ENCODE measurements at places on chromosomes 6 and 20.

DNA sequence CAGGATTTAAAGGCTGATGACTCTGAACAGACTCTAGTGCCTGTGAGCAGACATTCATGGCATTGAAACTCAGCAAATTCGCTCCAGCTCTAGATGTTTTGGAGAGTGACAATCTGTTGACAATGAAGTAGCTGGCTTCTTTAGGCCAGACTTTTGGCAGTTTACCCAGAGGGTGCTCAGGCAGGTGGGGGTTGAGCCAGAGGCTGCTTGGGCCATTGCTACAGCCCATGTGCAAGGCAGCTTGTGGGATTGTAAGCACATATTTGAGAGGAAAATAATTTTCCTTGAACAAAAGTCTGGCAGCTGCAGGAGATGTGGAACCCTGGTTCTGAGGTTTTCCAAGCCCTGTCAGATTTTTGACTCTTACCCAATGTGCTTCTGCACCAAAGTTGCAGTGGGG, 311.6 kb downstream of the CDC5L start:
- DNase-seq, result no peak

GRCh38 chr6:50716899-50717509, 3.7 kb downstream of the TFAP2D start:
- DNase-seq, result no peak

GRCh38 chr6:11389977-11390376, 147.6 kb upstream of the TMEM170B start:
- DNase-seq, result no peak

DNA sequence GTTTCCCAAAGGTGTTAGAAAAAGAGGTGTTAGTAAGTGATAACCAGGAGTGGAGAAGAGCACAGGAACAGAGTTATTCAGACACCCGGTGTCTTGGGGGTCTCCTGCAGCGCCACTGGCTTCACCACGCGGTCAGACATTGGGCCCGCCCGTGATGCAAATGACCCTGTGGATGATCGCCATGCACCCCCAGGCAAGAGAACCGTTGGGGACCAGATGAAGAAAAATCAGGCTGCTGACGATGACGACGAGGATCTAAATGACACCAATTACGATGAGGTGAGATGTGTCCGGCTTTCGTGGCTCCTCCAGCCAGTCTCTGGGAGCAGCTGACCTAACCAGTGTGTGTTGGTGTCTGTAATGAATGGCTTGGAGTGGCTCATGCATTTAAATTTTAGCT, 2.0 kb downstream of the PRPF6 start:
- no peak for DNase-seq

DNA sequence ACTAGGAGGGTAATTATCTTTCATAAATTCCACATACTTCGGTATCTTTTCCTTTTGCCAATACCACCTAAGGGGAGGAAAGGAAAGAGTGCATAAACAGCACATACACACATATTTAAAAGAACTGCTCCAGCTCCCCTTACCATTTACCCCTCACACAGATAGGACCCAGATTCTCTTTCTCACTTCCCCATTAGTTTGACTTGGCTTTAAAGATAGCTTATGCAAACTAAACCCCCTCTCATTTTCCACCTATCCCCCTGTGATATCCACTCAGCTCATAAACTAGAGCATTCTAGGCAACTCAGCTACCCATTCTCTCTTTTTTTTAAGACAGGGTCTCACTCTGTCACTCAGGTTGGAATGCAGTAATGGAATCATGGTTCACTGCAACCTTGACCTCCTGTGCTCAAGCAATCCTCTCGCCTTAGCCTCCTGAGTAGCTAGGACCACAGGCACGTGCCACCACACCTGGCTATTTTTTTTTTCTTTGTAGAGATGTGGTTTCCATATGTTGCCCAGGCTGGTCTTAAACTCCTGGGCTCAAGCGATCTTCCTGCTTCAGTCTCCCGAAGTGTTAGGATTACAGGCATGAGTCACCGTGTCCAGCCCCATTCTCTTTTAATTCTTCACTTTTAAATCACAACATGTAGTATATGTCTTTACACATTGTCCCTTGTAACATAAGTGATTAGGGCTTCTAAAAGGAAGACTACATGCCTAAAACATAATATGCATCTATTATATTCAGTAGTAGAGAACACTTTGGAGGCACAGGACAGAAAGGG, 4.0 kb downstream of the FUCA2 start:
- no peak for DNase-seq

GRCh38 chr6:35086636-35087360, 54.3 kb downstream of the TCP11 start:
- no peak for DNase-seq

- peak; percentile 80 for DNase-seq
These were observed 120.8 kb downstream of the BACH2 start for GRCh38 chr6:90175627-90176538.

DNA sequence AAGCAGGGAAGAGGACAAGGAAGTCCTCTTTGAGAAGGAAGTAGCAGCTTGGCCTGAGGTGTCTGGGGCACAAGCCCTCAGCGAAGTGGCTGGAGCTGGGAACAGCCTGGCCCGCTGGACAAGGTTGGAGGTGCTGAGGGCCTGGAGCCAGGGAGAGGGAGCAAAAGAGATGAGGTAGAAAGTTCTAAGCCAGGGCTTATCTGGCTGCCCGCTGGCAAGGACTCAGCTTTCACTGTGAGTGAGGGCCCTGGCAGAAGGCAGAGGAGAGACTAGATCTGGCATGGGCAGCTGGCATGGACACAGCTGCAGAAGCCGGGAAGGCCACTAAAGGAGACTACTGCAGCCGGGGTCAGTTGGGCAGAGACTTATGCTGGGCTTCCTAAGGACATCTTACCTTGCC, 21.8 kb upstream of the PCMTD2 start:
- no peak for DNase-seq

GRCh38 chr6:157170535-157170934, 152.8 kb downstream of the TMEM242 start:
- no peak for DNase-seq

DNA sequence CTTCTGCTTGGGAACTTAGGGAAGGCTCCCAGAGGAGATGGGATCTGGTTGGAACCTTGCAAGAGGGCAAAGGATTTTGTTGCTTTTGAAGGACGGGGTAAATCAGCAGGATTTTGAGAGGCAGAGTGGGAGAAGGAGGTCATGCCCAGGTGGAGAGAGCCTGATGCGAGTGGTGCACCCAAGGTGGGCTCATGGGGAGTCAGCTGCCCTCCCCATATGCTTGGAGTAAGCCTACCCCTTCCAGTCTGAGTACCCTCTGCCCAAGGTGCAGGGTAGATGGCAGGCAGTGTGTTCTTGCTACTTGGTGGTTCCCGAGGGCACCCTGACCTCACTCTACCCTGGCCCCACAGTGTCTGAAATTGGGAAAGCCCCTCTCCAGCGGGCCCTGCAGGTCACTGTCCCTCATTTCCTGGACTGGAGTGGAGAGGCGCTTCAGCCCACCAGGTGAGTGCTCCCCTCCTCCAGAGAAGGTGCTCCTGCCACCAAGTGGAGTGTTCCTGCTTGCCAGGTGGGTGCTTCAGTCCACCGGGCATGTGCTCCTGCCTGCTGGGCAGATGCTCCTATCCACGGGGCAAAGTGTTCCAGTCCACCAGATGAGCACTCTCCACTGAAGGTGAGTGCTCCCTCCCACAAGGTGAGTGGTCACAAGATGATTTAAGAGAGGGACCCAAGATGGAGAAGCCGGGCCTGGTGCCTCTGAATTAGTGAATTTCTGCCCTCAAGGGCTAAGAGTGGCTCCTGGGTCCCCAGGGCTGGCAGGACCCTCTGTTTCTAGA, 3.4 kb downstream of the BPIFB2 start:
- no peak for DNase-seq

GRCh38 chr6:3013486-3013885, 13.8 kb downstream of the NQO2 start:
- no peak for DNase-seq

- DNase-seq, result no peak
These were observed 8.6 kb downstream of the OR10C1 start for GRCh38 chr6:29447670-29448069.

DNA sequence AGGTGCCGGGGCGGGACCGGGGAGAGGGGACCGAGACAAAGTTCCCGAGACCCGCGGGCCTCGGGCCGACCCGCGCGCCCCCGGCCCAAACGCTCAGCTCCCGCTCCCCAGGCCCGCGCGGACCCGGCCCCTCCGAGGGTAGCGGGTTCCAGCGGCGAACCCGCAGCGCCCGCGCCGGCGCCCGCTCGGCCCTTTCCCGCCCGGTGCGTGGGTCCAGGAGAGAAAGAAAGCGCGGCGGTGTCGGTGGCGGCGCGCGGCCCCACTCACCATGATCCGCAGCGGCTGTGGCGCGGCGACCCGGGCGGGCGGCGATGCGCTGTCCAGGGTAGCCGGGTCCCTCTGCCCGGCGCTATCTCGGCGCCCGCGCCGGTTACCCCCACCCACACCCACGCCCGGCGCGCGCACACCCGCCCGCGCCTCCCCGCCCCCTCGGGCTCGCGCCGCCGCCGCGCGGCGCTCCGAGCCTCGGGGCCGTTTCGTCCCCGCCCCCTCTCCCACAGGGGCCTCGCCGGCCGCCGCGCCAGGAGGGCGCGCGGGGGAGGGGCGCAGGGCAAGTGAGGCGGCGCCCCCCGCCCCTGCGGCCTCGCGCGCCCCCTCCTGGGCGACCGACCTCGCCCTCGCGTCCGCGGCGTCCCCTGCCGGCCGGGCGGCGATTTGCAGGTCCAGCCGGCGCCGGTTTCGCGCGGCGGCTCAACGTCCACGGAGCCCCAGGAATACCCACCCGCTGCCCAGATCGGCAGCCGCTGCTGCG, at the start of gene ELOVL2:
Gene ELOVL2, minus strand, starts transcription at position 345 of the 751 bp plus-strand sequence. Its CDS starts 75 bp downstream, at position 270.
- peak; percentile 49 for DNase-seq

GRCh38 chr6:36735110-36736071, 37.8 kb downstream of the RAB44 start:
- DNase-seq, result peak; percentile 51

- DNase-seq, result no peak
These were observed 398.3 kb downstream of the LAMA2 start for GRCh38 chr6:129281168-129281796.

DNA sequence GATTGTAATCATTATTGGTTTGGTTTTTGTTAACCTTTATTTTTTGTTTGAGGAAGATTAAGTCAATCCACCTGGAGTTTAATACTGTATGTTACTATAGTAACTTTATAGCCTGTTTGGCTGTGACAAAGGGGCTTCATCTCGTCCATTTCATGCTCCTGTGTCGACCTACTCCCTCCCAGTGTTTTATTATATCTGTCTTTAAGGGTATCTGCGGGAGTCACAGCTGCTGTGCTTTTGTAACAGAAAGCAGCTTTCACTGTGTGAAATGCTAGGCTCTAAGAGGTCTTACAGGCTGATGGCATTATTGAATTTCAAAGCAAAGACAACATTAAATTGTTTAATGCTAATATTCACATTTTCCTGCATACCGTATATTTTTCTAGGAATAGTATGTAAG, 698.0 kb upstream of the POU3F2 start:
- no peak for DNase-seq

DNA sequence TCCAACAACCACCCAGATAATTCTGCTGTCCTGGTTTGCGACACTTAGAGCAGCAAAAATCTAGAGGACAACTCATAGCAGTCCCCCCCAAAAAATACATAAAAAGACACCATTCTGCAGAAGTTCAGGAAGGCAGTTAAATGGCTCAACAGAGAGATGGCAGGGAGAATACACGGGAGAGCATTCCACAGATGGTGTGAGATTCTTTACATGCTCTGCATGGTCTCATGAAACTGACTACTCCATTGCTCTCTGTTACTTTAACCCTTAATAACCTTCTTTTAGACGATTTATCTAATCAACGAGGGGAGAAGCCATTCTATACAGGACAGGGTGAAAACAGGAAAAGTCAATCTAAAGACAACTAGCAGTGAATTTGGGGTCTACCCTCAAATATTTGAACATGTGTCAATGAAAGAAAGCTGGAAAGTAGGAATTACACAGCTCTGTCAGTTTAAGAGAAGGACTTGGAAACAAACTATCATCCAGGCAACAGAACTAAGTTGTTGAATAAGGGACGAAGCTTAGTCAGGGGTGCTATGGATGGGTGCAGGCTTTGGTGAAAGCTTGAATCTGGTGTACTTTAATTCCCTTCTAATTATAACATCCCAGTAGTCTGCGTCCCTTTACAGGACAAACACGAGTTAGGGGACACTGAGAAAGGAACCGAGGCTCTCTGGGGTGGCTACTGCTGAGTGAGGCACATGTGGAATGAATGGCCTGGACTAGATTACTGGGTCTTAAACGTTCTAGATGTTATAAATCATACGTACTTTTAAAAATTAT, 5.1 kb downstream of the PERP start:
- DNase-seq, result no peak

DNA sequence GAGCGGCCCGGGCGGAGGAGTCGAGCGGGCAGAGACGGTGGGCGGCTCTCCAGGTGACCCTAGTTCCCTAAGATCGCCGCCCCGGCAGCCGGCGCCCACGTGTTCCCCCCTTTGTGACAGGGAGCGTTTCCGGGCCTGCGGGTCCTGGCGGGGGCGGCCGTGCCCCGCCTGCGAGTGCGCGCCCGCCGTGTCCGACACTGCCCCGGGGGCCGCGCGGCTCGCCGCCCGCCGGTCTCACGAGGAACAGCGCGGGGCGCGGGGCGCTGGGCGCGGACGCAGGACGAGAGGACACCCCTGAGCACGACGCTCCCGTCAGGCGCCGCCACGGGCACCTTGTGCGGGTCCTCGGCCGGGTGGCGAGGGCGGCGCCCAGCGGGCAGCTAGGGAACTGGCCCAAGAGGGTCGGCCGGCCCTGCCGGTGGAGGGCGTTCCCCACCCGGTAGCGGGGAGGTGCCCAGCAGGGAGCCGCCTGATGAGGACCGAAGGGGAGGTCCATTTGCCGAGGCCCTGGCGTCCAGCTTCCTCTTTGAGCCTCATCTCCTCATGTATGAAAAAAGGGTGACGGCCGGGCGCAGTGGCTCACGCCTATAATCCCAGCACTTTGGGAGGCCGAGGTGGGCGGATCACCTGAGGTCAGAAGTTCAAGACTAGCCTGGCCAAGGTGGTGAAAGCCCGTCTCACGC, at the start of gene VARS1:
Gene VARS1, minus strand, starts transcription at position 137 of the 683 bp plus-strand sequence. CDS start 535 bp downstream, outside the sequence.
- DNase-seq, result peak; percentile 88

- DNase-seq, result no peak
These were observed 111.8 kb downstream of the TBXT start for GRCh38 chr6:166055801-166056200.

GRCh38 chr20:57540890-57541580, 16.1 kb upstream of the CTCFL start:
- no peak for DNase-seq

DNA sequence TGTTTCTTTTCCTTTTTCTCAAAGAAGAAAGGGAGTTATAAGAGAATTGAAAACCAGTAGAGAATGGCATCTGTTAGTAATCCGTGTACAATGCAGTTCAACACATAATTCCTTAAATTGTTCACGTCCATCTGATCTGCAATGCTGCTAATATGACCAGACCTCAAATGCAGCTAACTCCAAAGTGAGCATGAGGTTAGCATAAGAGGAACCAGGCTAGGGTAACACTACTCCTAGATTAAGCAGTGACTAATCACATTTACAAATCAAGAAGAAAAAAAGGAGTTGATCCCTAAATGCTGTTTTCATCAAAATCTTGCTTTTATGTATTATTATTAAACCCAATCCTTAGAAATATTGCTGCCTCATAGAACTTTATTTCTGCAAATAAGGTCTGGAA, 432.7 kb upstream of the ARID1B start:
- DNase-seq, result no peak

GRCh38 chr20:33753763-33754162, 22.0 kb downstream of the ZNF341 start:
- DNase-seq, result no peak

- peak; percentile 54 for DNase-seq
These were observed at the start of gene SLC35F1 for GRCh38 chr6:117906958-117907600. Gene SLC35F1, plus strand, starts transcription at chr6:117907264.

- no peak for DNase-seq
These were observed 636.7 kb downstream of the RFPL4B start for GRCh38 chr6:112983713-112984261.
